ENCODE measurements at places on chromosomes 5 and 9.
A peak's percentile ranks its signal among the peaks of the same experiment; 100 is the strongest.

GRCh38 chr9:125493384-125493783 is 213.6 kb downstream of the MAPKAP1 start:
- DNase-seq, result no peak

- DNase-seq, result no peak
Observed at GRCh38 chr5:74491586-74491985, 148.9 kb downstream of the ENC1 start.

- DNase-seq, result no peak
Observed at GRCh38 chr9:81292056-81292805, 397.1 kb downstream of the TLE1 start.

DNA sequence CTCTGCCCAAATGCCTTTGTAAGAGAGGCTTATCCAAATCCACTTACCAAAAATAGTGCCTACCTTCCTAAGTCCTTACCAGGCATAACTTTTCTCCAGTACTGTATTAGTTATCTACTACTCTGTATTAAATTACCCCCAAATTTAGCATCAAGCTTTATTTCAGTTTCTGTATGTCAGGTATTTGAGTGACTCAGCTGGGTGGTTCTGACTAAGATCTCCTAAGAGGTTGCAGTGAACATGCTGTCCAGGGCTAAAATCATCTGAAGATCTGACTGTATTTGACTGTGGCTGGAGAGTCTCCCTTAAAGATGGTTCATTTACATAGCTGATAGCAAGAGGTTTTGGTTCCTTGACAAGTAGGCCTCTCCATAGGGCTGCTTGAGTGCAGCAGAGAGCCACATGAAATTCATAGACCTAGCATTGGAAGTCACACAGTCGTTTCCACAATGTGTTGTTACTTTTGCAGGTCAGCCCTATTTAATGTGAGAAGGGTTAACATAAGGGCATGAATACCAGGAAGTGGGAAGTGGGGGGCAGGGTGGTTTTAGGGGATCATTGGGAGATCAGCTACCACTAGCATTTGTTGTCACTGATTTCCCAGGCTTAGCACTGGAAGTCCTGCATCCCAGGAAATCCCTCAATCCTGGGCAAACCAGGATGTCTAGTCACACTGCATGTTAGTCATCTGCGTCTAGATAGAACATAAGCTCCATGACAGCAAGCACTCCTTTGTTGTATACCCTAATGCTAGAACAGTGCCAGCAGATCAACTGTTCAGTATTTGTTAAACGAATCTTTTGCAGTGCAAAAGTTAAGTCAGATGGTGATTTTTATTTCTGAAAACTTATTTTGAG is 2.0 kb upstream of the ZNF622 start:
- peak; percentile 72 for DNase-seq

DNA sequence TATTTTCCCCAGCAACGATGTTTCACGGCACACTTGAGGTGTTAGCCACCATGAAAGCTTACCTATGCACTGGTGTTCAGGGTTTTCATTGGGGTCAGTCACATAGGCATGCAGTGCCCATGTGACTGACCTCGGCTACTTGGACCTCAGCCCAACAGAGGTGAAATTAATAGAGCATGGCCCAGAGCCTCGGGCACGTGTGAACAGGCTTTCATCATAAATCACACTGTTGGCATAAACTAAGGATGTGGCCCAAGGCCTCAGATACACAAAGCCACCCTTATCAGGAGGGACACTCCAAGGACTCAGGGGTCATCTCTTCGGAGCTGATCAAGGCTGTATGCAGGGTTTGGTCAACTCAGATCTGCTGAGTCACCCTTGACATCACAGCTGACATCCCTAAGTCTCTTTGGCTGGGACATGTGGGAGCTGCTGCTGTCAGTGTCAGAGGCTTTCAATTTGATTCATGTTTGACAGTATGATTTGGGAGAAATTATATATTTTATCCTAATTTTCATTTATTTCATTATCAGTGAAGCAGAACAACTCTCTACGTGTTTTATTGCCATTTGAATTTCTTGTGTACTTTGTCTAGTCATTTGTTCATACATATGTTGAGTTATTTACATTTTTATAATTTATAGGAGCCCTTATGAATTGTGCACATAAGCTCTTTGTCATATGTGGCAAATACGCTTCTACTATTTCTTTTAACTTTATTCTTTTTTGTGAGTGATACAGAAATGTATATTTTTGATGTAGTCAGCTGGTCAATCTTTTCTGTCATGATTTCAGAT is 59.7 kb upstream of the ANKRD33B start:
- no peak for DNase-seq

DNA sequence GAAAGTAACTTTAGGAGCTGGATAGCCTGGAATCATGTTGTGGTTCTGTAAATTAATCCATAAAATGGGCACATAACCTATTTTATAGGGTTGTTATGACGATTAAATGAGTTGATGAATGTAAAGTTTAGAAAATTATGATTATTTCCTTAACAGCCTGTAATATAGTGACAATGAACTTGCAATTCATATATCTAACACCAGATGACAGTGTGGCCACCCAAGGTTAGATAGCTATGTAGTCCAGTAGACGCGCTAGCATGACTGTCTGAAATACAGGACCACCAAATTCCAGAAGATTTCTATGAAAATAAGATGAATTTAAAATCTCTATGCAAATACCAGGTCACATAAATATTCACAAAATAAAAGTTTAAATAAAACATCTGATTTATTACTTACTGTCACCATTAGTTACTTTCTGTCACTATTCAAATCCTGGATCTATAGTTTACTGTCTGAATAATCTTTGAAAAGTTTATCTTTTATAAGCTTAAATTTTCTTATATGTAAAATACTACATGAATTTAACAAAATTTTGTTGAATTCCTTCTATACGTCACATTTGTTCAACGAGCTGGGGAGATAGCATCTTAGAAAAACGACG is 26.1 kb upstream of the MACIR start:
- no peak for DNase-seq

All from SW 1271 (cell line).